NCI-H1417 treated with DMSO at 0.1 percent for 48 hours (cell line): ENCODE measurements at places on chromosomes 6 and 20.
A peak's percentile ranks its signal among the peaks of the same experiment; 100 is the strongest.

- no peak for DNase-seq
Measured at GRCh38 chr20:21052241-21052640, 53.9 kb downstream of the LINC00237 start.

- DNase-seq = no peak
Measured at GRCh38 chr6:57434944-57435343, 117.5 kb downstream of the PRIM2 start.

DNA sequence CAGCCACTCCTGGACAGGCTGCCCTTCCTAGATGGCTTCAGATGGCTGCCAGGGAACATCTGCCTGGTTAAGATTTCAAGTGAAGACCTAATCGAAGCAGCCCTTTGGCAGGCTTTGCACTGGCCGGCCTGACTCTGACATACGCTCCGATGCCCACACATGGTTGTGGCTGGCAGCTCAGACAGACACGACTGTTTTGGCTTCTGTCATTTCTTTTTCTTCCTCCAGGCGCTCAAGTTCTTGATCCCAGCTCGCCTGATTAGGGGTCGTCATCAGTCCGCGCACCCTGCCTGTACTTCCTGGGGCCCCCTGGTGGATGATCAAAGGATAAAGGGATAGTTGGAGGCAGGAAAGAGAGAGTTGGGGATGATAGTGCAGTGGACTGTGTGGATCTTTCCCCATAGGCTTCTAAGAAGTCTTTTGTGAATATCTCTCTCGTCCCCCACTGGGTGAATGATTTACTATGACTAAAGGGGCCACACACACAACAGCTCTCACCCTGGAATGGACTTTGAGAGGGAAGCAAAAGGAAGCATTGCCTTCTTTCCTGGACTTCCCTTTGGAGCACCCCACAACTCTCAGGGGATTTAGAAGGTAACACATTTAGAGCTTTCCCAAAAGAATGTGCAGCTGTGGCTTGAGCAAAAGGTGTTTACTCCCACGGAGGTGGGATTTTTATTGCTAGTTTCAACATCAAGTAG lies 21.4 kb upstream of the TRAM2 start:
- no peak for DNase-seq

- no peak for DNase-seq
Measured at GRCh38 chr20:61800359-61801064, 265.2 kb downstream of the TAF4 start.

GRCh38 chr6:108638993-108639392 lies 78.3 kb downstream of the FOXO3 start:
- no peak for DNase-seq

- DNase-seq = peak; percentile 20
Measured at GRCh38 chr6:149060300-149060984, 257.1 kb upstream of the TAB2 start.

- DNase-seq = no peak
Measured at GRCh38 chr6:83901624-83902023, 42.1 kb downstream of the CYB5R4 start.

DNA sequence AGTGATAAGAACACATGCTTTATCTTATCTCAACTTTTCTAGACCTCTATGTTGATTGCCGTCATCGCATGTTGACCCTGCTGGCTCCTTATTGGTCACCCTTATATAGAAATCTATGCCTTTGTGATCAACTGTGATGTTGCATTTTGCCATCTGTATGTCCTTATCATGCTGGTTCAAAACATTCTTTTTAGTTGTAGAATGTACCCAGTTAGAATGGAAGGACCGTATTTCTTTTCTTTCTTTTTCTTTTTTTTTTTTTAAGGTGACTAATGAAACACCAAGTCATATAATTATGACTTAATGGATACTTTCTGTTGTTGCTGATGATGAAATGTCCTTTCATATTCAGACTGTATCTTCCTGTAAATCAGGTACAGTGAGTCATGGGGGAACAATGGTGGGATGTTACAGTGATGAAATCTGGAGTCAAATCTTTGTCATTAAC lies 145.9 kb upstream of the CITED2 start:
- no peak for DNase-seq

DNA sequence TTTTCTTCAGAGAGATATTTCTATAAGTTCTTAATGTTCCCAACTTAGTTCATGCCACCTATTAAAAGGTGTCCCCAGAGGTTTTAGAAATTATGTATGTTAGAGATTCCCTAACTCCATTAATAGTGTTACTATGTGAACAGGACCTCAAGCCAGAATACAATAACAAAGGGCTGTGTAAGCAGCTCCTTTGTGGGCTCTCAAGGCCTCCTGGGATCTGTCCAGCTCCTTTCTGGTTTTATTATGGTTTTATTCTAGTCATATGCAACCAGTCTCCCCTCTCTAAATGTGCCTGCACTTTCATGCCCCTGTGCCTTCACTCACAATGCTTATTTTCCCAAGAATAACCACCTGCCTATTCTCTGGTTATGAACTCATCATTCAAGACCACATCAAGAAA lies 22.7 kb downstream of the NRSN1 start:
- no peak for DNase-seq

GRCh38 chr6:35415065-35415891 lies 36.9 kb upstream of the FANCE start:
- DNase-seq = peak; percentile 13

GRCh38 chr6:119470893-119471542 lies 121.5 kb upstream of the MAN1A1 start:
- DNase-seq = no peak

GRCh38 chr6:133837801-133838349 lies 51.0 kb upstream of the TCF21 start:
- no peak for DNase-seq

- DNase-seq = no peak
Measured at GRCh38 chr20:2872459-2873009, 747 bp upstream of the PTPRA start.

GRCh38 chr6:56407883-56408410 lies 160.6 kb upstream of the COL21A1 start:
- no peak for DNase-seq

DNA sequence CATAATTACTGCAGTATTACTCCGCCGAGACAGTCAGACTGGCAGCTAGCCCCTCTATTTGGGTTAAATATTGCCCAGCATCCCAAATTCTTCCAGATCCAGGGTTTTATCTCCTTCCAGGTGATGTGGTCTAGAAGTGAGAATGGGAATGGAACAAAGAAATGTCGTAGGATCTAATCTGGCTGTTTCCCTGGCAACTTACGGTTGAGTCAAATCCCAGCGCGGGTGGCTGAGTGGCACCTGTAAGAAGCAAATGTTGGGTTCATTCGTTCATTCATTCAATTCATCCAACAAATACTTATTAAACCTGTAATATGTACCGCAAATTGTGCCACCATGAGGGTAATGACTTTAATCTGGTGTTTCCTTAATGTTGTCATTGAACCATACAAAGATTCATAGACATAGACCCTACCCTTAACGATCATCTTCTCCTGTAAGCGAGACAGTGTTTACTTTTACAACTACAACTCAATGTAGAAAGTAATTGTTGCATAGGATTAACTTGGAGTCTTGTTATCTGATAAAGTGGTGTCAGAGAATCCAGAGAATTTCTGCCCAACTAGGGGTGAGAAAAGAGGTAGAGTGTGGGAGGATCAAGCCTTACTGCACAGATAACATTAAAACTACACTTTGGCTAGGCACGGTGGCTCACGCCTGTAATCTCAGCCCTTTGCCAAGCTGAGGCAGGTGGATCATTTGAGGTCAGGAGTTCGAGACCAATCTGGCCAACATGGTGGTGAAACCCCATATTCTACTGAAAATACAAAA lies 91.3 kb upstream of the ADGRF1 start:
- DNase-seq = no peak

DNA sequence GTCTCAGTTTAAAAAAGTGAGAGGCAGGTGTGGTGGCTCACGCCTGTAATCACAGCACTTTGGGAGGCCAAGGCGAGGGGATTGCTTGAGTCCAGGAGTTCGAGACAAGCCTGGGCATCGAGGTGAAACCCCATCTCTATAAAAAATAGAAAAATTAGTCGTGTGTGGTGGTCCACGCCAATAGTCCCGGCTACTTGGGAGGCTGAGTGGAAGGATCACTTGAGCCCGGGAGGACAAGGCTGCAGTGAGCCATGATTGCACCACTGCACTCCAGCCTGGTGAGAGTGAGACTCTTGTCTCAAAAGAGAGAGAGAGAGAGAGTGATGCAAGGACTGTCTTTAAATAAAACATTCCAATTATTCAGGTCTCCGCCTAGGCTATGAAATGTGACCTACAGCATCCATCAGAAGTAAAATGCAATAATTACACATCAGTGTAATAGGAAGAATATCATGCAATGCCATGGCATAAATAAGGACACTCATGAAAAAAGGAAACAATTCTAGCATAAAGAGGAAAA lies 81.5 kb downstream of the SH3BGRL2 start:
- DNase-seq = no peak

DNA sequence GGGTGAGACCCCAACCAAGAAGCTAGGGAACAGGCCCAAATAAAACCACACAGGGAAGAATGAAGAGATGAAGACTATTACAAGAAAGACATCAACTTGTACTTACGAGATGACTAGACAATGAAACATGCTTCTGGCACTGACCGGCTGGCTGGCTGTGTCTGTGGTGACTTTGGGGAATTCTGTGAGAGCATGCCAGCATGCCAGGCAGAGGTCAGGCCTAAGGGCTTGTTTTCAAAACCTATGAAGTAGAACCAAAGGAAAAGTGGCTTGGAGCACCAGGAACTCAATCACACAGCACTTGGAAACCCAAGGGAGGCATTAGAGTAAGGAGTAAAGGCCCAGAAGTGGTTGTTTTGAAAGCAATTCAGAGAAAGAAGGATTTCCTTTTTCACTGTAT lies 28.4 kb upstream of the GSTA3 start:
- DNase-seq = no peak

- DNase-seq = no peak
Measured at GRCh38 chr20:51668947-51669346, 99.2 kb downstream of the ATP9A start.

DNA sequence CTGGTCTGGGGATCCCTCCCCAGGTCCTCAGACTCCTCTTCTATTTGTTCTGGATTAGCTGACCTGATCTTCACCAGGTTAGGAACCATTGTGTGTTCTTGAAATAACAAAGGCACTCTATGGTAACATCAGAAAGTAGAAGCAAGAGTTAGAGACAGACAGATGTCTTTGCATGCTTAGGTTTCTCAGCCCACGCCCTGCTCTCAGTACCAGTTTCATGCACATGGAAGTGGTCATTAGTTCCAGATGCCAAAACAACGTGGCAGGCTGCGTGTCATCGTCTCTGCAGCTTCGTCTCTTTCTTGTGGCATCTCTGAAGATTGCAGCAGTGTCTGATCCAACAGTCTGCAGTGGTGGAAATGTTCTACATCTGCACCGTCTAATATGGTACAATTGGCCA lies 89.4 kb downstream of the PACRG start:
- no peak for DNase-seq

GRCh38 chr6:43060034-43060754 lies 763 bp downstream of the KLC4 start:
- no peak for DNase-seq

DNA sequence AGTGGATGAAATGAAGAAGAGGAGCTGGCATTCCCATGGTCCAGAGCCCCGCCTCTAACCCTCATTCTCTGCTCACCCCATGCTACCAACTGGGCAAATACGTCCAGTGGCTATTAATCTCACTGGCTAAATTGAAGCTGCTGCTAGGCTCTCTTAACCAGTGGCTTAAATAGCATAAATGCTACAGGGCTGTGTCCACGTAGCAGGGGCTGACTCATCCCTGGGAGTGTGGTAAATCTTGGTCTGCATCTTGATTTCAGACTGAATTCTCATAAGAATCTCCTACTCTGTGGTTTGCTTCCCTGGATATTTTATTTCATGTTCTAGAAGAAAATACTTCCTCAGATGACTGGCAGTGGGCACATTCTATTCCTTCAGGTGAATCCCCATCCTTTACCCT lies 193.1 kb upstream of the ARG1 start:
- DNase-seq = no peak

DNA sequence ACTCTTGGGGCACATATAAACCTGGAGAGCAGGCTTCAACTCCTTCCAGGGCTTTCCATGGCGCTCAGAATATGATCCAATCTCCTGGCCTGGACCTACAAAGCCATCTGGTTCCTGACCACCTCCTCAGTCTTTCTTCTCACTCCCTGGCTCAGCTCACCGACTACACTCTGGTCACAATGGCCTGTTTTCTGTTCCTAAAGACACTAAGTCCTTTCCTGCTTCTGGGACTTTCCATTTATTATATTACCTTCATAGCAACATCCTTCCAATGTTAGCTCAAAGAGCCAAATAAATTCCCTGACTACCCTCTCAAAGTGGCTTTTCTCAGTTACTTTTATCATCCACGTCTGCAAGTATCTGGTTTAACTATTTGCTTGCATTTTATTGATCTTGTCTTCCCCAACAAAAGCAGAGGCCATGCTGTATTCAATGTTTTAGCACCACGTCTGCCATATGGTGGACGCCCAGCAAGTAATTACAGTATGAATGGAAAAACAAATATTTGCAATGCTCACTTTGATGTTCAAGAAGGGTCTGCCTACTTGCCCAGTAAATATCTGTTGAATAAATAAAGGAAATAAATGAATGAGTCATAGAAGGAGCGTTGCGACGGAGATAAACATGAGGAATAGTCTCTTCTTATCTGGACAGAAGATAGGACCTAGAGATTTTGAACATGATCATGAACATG lies 328.4 kb downstream of the ESR1 start:
- peak; percentile 30 for DNase-seq

- DNase-seq = no peak
Measured at GRCh38 chr6:15444081-15444731, 198.3 kb downstream of the JARID2 start.

GRCh38 chr6:36035225-36035624 lies 7.6 kb downstream of the MAPK14 start:
- no peak for DNase-seq

DNA sequence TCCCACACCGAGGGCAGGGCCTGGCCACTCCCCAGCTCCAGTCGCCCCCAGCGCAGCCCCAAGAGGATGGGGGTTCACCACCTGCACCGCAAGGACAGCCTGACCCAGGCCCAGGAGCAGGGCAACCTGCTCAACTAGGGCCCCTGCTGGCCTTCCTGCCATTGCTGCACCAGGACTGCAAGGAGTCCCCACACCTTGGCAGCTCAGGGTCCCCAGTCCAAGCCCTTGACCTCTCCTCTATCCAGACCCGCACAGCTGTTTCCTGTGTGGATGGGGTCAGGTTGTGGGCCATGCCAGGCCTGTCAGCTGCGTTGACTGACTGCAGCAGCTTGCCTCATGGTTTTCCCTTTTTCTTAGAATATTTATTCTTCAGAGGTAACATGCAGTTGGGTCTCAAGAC lies 4.4 kb downstream of the LRRC73 start:
- no peak for DNase-seq

GRCh38 chr6:45691426-45691825 lies 313.7 kb upstream of the SUPT3H start:
- DNase-seq = no peak

DNA sequence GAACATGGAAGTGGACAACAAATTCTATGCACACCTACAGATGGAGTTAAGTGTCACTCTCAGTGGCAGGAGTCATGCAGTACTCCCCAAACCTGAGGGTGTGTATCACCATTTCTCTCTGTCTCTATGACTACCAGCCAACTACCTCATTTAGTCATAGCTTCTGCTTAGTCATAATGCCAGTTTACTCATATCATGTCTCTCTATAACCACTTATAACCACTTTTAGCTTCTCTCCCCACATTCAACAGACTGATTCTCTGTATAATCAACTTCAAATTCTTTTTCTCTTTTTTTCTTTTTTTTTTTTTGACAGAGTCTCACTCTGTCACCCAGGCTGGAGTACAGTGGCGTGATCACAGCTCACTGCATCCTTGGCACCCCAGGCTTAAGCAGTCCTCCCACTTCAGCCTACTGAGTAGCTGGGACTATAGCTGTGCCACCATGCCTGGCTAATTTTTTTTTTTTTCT lies 13.8 kb upstream of the GTF3C6 start:
- no peak for DNase-seq
